ENCODE measurements at places on chromosomes 2 and 18. TPM values are rescaled to one million over a fixed set of nuclear protein-coding genes. Genes with fewer than 3 reads are reported as not detected.

GRCh38 chr2:178264211-178264610 is 69.9 kb downstream of the OSBPL6 start:
- no peak for DNase-seq

- DNase-seq: no peak
These were observed 41.6 kb downstream of the KCNE4 start for GRCh38 chr2:223093436-223094241.

DNA sequence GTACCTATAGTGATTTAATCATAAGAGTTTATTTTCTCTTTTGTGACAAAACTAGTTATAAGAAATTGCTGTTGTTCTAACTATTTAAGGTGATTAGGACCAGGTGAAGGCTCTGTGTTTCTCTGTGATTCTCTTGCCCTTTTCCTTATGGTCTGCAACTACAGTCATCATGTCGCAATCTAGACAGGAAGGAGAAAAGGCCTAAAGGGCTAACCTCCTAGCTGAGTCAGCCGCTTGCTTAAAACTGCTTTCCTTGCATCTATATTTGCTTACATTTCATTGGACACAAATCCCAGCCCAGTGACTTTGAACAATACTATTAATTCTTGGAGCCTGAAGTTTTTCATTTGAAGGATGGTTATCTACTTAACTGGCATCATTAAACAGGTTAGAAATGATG is 93.1 kb downstream of the PIK3C3 start:
- DNase-seq: no peak

ILKAP gene
- 52.6 TPM for total RNA-seq

- DNase-seq: no peak
These were observed 16.2 kb downstream of the SERPINB4 start for GRCh38 chr18:63627819-63628218.

GRCh38 chr2:128413718-128414341 is 95.2 kb upstream of the HS6ST1 start:
- DNase-seq: peak; percentile 29

REG3A gene
- not detected for total RNA-seq

- no peak for DNase-seq
These were observed 12.5 kb upstream of the ITGA4 start for GRCh38 chr2:181444654-181445053.

C2orf66 gene
- not detected for total RNA-seq

- no peak for DNase-seq
These were observed 33.1 kb downstream of the BCL11A start for GRCh38 chr2:60520151-60520876.

- DNase-seq: no peak
These were observed 18.4 kb upstream of the SLC20A1 start for GRCh38 chr2:112627060-112628040.

SIX3 gene
- 0.21 TPM for total RNA-seq

DNA sequence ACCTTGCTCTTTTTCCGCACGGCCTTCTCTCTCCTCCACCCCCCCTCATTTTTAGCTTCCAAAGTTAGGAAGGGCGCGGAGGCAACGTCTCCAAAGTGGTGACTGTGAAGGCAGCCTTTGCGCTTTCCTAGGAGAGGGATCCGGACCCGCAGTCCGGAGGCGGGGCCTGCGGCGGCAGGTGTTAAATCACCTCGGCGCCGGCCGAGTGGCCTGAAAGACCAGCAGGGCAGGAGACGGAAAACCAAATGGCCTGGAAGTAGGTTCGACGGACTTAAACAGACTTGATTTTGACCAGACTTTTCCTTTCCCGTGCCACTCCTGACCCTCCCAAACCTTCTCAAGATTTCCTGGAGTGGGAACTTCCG is 615 bp downstream of the GORASP2 start:
- peak; percentile 67 for DNase-seq

DNA sequence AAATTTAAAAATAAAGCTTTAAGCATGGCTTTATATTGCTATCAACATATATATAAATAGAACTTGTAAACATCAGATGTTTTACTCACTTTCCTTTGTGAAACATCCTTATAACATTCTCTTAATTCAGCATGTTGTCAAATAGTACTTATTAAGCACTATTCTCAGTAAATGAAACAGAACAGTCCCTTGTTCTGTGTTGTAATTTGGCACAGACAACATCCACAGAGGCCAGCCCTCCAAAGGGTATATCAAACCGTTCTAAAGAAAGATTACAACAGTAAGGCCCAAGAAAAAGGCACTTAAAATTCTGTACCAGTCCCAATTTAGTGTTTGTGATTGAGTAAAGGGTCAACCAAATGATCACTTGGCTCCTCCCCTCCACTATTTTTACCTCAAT is 46.0 kb downstream of the GAREM1 start:
- DNase-seq: no peak

- no peak for DNase-seq
These were observed 60.8 kb upstream of the FAM136A start for GRCh38 chr2:70362661-70363060.

- DNase-seq: no peak
These were observed 629.7 kb upstream of the SETBP1 start for GRCh38 chr18:44051026-44051425.
